Esophagus muscularis mucosa (tissue), 4 donors: ENCODE measurements at places on chromosomes 1 and 21. TPM values are rescaled to one million over a fixed set of nuclear protein-coding genes. Genes with fewer than 3 reads are reported as not detected.

- DNase-seq: no peak
These were observed 110.0 kb downstream of the ASTN1 start for GRCh38 chr1:177054542-177054941.

- DNase-seq: no peak
These were observed 322.9 kb downstream of the DISC1 start for GRCh38 chr1:231949277-231950091.

DNA sequence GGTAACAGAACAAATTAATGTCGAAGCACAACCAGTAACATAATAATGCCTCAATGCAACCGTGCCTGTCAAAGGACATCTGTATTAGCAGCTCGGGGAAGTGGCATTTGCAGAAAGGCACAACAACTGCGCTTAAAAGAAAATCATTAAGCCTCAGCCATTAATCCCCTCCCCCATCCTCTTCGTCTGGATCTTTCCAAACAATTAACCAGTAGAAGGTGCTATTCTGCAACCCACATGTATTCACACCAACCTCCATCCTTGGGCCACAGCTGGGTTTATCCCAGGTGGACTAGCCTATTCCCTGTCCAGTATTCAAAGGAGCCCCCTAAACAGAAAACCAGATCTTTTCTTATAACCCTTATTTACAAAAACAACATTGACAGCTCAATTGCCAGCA, 2.6 kb downstream of the RERE start:
- no peak for DNase-seq

- no peak for DNase-seq
These were observed 34.0 kb downstream of the DNAI4 start for GRCh38 chr1:66890621-66891020.

Gene NPL
- 6.6 TPM for total RNA-seq
